ENCODE measurements at places on chromosomes 1 and 21. TPM values are rescaled to one million over a fixed set of nuclear protein-coding genes. Genes with fewer than 3 reads are reported as not detected.

The GNG12 gene
- polyA plus RNA-seq = 46.1 TPM

The PLA2G2D gene
- polyA plus RNA-seq = not detected

The LCK gene
- 0.99 TPM for polyA plus RNA-seq

The TEDDM1 gene
- polyA plus RNA-seq = not detected
